Endothelial cell (in vitro differentiated cells): ENCODE measurements at places on chromosomes 4 and X.
A peak's percentile ranks its signal among the peaks of the same experiment; 100 is the strongest.

DNA sequence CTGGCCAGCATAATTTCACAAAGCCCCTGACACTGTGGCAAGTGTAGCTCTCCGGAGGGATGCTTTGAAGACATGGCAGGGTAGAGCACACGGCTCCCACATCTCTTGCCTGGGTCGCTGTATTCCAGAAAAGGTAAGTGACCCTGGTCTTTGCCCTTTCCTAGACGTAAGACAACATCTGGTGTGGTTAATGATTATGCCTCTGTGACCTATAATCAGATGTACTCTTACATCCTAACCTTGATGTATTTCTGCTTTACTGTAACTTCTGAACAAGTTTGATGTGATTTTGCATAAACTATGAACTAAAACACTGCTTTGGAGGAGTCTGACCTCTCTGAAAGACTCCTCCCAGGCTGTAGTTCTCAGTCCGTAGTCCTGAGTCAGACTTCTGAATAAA is 59.1 kb upstream of the ACSL1 start:
- no peak for DNase-seq

DNA sequence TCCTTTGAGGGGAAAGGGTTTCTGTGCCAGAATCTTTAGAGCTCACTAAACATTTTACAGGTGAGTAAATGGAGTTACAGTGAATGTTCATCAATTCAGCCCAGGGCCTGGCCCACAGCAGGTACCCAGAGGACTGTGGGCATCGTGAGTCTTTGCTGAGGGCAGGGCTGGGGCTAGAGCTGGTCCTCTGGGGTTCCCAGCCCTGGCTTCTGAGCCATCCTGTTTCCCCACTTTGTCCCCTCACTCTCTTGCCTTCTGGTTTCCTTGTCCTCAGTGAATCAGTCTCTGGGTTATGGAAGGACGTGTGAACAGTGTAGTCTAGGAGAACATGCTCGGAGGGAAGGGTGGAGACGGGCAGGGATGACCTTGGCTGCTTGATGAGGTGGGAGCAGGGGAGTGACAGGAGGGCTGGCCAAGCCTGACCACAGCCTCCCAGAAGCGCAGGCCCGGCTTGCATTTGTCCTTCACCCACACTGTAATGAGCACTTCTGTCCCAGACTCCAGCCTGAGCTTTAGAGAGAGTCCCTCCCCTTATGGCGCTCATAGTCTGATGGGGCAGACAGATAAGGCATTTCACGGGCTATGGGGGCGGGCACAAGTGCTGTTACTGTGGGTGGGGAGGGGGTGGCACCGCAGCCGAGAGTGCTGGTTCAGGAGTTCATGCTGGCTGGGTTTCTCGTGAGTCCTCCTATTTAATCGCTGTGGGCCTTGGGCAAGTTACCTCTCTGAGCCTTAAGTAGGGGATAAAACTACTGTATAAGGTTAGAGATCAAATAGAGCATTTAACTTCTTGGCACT is 17.3 kb downstream of the TBC1D14 start:
- DNase-seq = no peak

GRCh38 chrX:107804427-107804826 is 21.2 kb upstream of the MID2 start:
- DNase-seq = no peak

- no peak for DNase-seq
These were observed 207.3 kb upstream of the ANXA10 start for GRCh38 chr4:167885071-167885470.

DNA sequence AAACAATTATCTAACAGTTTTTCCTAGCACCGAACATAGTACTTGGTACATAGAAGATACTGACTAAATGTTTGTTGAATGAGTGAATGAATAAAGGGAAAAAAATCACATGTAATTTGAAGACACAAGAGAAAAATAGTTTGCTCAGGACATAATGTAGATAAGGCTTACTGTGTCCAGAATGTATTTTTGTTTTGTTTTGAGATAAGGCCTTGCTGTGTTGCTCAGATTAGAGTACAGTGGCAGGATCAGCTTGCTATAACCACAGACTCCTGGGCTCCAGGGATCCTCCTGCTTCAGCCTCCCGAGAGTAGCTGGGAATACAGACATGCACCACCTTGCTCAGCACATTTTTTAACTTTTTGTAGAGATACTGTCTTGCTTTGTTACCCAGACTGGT is 6.5 kb downstream of the FAM199X start:
- no peak for DNase-seq

- peak; percentile 58 for DNase-seq
These were observed 86.4 kb downstream of the CBR4 start for GRCh38 chr4:168923526-168924194.

DNA sequence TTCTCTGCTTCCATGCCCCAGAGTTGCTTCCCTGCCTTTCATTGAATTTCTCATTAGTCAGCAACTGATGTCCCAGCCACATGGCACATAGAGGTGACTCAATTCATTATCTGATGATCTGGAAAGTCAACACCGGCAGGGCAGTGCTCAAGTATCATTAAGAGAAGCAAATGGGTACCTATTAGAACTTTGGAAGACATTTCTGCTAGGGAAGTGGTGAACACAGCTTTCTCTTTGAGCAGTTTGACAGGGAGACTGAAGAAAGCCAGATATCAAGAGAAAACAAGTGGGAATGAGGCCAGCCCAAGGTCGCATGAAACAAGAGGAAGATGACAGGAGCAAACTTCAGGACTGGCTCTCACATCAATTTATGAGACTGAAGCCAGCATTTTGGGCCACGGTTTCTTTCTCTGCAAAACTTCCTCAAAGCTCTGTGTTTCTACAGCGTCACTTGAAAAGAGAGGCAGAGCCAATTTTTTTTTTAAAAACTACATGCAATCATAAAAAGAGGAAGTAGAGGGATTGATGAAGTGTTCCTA is 108.3 kb upstream of the RPS6KA3 start:
- DNase-seq = no peak

DNA sequence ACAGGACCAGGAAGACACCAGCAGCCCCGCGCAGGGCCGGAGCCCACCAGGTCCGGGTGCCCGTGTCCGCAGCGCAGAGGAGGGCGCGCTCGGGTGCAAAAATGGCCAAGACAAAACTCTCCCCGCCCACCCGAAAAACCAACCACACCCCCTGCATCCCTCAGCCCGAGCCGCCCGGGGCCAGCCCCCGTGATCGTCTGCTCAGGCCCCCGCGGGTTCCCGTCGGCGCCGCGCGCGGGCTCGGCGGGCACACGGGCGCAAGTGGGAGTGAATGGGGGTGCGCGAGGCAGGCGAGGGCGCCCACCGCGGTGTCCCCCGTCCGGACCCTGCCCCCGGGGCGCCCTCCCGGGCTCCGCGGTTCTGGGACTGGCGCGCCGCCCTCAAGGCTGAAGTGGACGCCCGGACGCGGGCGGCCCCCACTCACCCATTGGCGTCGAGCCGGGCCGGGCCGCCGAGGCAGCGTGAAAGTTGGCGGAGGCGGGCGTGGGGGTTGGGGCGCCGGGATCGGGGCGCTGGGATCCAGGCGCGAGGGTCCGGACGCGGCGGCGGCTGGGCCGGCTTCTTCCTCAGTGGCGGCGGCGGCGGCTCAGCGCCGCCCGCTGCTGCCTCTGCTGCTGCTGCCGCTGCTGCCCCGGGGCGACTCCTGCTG is 393 bp downstream of the SH3KBP1 start:
- peak; percentile 18 for DNase-seq

DNA sequence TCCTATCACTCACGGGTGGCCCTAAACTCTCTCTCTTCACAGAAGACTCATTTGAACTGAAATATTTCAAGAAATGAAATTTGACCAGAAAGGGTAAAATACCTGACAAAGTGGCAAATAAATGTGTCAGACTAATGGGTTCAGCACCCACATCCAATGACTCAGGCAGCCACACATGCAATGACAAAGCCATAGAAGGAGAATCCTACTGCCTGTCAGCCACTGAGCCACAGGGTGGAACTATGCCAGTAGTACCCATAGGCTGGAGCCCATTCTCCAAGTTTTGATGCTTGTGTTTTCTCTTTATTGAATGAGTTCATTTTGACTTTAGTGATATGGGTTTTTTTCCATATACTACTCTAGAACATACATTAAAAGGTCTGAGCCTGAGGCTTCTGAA is 179.0 kb downstream of the BEND2 start:
- no peak for DNase-seq

DNA sequence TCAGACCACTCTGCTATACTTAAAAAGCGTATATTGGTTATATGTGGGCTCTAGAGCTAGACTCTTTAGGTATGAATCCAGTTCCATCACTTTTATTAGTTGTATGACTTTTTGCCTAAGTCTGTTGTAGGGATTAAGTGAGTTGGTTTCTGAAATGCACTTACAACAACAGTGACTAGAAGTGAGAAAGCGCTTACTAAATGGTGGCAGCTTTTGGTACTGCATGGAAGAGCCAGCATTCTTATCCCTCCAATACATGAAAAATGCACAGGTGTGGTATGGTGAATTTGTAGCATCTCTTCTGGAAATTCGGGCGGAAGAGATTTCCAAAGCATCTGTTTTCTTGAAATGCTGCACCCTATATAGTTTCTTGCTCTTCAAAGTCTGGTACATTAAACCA is 117.1 kb downstream of the SPANXA1 start:
- DNase-seq = no peak

DNA sequence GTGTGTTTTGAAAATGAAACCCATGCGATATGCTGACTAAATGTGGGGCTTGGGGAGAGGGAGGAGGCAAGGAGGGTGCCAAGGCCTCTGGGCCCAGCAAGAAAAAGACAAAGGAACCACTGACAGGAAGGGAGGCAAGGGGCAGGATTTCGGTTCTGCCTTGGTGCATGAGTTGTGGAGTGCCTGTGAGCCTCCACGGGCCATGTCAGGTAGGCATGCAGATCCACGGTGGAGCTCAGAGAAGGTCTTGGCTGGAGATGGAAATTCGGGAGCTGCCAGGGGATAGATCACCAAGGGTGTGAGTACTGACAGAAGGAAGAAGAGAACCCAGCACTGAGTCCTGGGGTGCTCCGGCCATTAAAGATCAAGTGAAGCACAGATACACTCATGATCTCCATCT is 4.1 kb downstream of the EVC2 start:
- no peak for DNase-seq

DNA sequence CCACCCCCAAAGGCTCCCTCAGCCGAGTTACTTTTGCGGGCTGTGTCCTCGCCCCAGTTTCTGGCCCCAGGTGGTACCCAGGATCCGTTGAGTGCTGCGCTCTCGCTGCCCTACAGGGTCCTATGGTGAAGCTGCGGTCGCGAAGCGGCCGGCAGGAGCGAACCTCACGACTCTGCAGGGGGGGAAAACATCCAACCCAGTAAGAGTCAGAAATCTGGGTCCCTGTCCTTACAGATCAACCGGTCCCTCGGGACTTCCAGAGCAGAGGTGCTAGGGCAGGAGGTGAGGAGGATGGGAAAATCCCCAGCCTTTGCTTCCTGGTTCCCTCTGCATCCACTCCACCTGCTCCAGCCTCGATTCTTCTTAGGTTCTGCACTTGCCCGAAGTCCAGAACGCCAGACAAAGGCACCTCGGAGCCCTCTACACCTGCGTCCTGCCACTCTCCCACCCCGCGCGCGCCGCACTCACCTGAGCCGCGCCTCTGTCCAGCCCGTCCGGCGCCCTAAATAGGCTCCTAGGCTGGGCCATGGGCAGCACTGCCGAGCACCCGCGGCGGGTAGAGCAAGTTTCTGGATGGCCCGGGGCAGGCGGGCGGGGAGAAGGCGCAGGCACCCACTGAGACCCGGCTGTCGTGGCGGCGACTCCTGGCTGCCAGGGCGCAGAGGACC is at the start of gene HS3ST1:
Gene HS3ST1, minus strand, starts transcription at position 664 of the 668 bp plus-strand sequence. CDS start 28,889 bp downstream, outside the sequence.
- peak; percentile 16 for DNase-seq

DNA sequence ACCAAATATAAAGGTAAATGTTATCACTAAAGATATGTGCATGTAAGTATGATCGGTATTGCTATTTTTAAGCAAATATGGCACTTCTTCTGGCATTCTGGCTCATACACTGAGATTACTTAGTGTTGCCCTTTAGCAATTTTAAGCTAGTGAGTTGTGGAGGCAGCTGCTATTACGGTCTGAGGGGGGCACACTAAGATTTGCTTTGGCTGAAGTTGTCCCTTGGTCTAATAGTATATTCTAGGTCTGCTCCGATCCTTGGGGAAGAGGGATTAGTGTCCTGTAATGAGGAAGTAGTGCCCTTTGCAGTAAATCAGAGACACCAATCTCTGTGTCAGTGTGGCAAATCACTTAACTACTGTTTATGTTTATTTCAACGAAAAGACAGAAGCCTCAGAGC is 196.5 kb upstream of the FTHL17 start:
- no peak for DNase-seq

DNA sequence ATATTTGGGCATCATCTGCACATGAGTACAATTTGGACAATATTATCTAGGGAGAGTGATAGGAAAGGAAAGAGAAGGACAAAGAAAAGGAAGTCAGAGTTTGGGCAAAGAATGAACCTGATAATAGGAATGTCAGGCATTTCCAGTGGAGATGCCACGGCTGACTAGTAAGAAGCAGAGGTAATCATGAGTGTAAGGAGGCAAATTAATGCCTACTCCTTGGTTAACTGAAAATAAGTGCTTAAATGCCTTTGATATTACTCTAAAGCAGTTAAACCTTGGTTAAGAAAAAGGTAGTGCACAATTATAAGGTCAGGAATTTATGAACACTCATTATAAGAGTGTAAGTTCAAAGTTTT is 99.2 kb upstream of the DDIT4L start:
- no peak for DNase-seq

- no peak for DNase-seq
These were observed 57.5 kb downstream of the PCDH18 start for GRCh38 chr4:137474711-137475301.

DNA sequence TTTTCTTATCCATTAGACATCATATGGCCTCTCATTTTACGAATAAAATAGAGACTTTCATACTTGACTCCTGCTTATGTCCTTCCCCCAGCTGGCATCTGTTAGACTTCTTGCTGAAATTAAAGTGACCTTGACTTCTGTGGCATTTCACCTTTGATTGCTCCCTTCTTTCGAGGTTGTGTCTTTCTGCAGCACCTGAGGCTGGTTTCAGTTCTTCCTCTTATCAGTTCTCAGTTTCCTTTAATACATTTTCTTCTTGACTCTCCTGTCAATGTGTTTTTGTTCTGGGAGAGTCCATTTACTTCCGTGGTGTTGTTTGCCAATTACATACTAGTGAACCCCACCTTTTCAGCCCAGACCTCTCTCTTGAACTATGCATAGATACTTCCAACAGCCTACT is 81.6 kb downstream of the RBPJ start:
- no peak for DNase-seq
